ENCODE measurements at places on chromosomes 5 and 9. TPM values are rescaled to one million over a fixed set of nuclear protein-coding genes. Genes with fewer than 3 reads are reported as not detected.

SDHA gene
- 74.4 TPM for total RNA-seq

JAKMIP2 gene
- total RNA-seq = 67.7 TPM

DNA sequence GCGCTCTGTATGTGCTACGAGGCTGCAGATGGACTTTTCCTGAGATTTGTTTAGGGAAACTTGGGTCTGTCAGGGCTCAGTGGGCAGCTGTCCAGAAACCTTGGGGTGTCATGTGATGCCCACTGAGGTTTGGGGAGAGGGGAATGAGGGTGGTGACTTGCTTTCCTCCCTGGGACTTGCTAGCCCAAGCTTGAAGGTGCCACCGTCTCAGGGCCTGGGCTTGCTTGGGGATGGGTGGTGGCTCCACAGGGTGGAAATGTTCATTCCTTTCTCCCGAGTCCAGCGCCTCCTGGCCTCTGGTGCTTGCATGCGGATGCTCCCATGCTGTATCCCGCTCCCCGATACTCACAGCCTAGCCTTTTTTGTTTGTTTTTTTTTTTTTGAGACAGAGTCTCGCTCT lies 33.3 kb downstream of the ZNF618 start:
- no peak for DNase-seq

PCDHGA6 gene
- 12.3 TPM for total RNA-seq

- no peak for DNase-seq
Measured at GRCh38 chr9:133967024-133967741, 24.9 kb downstream of the VAV2 start.

DNA sequence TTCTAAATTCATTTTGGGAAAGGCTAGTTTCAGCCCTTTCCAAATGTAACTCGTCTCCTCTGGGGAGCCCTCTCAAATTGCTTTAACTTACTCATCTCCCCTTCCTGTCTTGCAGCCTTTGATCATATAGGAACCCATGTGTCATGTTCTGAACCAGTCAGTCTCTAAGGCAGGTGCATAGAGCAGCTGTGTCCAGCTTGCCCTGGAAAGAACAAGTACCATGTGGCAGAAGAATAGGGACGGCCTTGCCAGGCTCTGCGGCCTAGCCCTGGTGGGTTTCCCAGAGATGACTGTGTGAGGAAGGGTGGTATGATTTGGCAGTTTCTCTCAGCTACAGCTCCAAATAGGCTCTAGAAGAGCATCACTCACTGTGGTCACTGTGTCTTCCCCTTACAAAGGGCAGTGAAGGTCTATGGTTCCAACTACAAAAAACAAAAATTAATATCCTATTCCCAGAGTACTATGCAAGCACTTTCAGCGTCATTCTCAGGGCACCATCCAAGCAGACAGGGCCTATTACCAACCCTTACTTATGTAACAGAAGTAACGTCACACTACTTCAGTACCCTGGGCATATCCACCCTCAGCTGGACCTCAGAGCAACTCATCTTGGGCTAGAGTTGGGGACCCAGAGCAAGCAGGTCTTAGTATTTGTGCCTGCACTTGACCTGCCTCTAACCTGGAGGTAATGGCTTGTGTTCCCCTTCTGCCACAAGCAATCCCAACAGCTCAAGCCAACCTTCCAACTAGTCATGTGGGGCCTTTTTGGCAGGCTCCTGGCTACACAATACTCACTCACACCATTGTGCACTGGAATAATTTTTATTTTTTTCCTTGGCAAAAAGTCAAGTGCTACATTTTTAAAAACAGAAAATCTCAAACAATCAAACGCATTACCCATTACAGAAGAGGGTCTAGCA lies 37.2 kb upstream of the UBAP2 start:
- DNase-seq = no peak

DNA sequence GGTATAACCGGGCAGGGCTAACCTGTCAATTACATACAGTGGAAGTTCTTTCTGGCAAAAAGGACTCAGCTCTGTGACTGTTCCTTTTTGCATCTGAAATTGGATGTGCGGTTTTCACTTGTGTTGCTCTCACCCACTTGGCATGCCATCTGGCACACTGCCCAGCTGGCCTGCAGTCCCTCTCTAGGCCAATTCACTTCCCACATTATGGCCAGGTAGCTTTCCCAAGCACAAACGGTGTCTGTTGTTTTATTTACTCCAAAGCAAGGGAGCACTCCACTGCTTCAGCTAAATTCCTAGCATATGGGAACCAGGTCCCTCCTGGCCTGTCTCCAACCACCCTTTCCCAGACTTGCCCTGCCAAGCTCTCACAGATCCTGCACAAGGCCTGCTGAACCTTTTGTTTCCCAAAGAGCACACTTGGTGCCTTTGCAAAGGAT lies 132.5 kb downstream of the SEMA6A start:
- DNase-seq = no peak
